ENCODE measurements at places on chromosomes 4 and X.

GRCh38 chrX:104316739-104317138 is 62.0 kb upstream of the ESX1 start:
- no peak for DNase-seq

DNA sequence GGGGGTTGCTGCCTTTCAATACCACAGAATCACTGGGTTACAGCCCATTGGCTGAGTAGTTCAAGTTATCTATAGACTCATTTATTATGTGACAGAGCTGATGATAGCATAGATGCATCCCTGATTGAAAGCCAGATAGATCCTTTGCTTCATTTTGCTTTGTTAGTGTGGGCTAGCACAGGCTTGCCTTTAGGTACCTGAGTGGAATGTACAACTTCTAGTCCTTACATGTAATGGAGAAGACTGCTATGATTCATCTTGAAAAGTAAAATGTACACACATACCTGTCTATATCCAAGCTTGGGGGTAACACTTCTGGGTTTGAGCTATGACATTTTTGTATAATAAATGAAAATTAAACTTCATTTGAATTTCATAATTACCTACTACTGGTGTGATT is 226.0 kb upstream of the FTHL17 start:
- no peak for DNase-seq

- DNase-seq, result peak; percentile 54
Observed at GRCh38 chr4:131054489-131055019, 1958.6 kb downstream of the C4orf33 start.

- DNase-seq, result no peak
Observed at GRCh38 chrX:22186165-22186564, 86.5 kb upstream of the CBLL2 start.

DNA sequence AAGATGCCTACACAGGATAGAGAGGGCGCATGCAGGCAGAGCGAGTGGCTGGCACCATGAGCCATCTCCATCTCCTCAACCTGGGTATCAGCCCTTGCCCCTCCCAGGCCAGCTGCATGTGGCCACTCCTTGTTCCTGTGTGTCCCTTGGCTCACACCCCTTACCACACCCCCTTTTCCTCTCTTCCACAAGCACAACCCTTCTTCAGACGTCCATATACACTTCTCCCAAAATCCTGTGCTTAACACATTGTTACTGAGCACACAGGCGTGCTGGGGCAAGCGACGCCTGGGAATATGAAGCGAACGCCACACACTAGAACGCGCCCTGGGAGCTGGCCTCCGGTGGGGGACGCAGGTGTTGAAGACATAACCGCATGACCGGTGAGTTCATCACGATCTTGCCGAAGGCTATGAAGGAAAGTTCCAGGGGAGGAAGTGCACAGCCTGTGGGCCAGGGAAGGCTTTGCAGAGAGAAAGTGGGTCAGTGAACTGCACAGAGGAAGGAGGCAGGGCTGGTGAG is 19.1 kb upstream of the KIAA0232 start:
- no peak for DNase-seq

GRCh38 chr4:152273343-152273742 is 262.5 kb downstream of the FBXW7 start:
- DNase-seq, result no peak

Data from H9 (cell line).